NCI-H446 (cell line): ENCODE measurements at places on chromosomes 1 and 21.

- no peak for DNase-seq
Observed at GRCh38 chr1:43764581-43764980, 57.2 kb downstream of the ST3GAL3 start.

- no peak for DNase-seq
Observed at GRCh38 chr1:227268943-227269342, 49.3 kb downstream of the CDC42BPA start.

GRCh38 chr1:167795810-167796740, 74.3 kb downstream of the MPZL1 start:
- DNase-seq, result no peak

DNA sequence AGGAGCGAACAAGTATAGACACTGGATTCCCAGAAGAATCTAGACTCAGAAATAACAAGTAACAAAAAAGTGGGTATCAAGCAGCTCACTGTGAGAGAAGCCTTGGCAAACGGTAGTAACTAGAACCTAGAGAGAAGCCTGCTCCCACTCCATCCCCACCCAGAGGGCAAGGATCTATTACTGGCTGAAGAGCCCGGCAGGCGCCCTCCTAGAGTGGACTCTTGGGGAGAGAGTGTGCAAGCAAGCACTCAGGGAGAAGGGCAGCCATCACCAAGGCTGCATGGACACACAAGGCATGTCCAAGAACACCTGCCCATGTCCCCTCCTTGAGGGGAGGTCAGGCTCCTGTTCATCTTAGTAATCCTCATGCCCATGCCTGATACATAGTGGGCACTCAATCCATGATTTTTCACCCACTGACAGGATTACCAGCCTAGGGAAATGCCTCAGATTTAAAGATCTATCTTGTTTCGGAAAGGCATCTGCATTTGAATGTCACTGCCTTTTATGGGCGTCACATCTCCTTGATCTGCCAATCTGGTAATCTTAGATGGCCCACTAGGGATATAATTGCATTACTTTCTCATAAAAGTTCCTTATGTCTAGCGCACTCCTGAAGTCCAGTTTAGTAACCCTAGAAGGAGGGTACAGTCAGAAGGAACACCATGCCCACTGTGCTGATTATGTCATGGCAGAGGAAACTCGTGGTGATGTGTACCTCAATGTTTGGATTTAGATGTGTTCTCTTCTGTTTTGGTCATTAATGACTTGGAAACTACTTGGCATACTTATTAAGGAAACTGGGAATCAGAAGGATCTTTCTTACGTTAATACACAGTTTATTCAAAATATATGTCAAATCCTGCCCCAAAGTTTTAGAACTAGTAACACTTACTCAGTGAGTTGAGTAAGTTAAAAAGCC, 14.4 kb downstream of the CNN3 start:
- DNase-seq, result no peak

DNA sequence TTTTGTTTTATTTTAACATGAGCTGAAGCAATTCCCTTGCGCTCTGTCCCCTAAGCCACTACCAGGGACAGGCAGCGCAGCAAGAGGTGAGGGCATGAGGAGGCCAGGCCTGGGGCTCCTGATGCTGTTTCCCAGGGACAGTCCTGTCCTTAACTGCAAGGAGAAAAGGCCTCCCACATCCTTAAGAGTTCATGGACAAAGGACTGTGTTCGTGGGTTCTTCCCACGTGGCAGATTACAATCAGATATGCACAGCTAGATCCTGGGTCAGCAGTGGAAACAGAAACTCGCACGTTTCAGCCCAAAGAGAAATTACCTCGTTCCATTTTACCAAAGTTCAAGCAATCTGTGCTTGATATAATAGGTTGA, 85.8 kb downstream of the MIS18A start:
- no peak for DNase-seq

- no peak for DNase-seq
Observed at GRCh38 chr1:19035377-19036040, 79.0 kb upstream of the IFFO2 start.

DNA sequence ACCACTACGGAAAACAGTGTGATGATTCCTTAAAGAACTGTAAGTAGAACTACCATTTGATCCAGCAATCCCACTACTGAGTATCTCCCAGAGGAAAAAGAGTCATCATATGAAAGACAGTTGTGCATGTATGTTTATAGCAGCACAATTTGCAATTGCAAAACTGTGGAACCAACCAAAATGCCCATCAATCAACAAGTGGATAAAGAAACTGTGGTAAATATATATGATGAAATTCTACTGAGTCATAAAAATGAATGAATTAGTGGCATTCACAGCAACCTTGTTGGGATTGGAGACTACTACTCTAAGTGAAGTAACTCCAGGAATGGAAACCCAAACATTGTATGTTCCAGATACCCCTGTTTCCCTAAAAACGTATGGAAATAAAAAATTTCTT, 337.0 kb upstream of the PTBP2 start:
- DNase-seq, result no peak

- DNase-seq, result no peak
Observed at GRCh38 chr1:206924592-206925105, 2.9 kb upstream of the FCMR start.

GRCh38 chr1:54424398-54424797, 18.2 kb upstream of the SSBP3 start:
- DNase-seq, result no peak
